ENCODE measurements at places on chromosomes 4 and X.

GRCh38 chr4:20137176-20137575 is 114.5 kb upstream of the SLIT2 start:
- DNase-seq, result no peak

DNA sequence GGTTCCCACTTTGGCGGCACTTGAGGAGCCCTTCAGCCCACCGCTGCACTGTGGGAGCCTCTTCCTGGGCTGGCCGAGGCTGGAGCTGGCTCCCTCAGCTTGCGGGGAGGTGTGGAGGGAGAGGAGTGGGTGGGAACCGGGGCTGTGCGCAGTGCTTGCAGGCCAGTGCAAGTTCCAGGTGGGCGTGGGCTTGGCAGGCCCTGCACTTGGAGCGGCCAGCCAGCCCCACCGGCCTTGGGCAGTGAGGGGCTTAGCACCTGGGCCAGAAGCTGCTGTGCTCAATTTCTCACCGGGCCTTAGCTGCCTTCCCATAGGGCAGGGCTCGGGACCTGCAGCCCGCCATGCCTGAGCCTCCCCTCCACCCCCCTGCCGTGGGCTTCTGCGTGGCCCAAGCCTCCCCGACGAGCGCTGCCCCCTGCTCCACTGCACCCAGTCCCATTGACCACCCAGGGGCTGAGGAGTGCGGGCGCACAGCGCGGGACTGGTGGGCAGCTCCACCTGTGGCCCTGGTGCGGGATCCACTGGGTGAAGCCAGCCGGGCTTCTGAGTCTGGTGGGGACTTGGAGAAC is 474.3 kb downstream of the MID1IP1 start:
- no peak for DNase-seq

DNA sequence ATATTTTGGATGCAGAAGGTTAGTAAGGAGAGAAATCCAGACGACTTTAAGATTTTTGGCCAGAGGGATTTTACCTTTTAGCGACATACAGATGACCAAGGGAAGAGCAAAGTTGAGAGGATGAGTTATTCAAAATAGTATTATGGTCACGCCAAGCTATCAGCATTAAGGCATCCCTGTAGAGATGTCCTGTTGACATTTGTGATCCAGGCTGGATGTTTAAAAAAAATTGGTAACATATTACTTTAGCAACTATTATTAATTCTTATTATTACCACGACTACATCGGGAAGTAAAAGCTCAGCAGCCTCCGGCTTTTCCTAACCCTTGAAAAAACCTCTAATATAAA is 562 bp upstream of the OSTC start:
- no peak for DNase-seq

- DNase-seq, result no peak
These were observed 6.4 kb downstream of the SCML2 start for GRCh38 chrX:18348047-18348446.

DNA sequence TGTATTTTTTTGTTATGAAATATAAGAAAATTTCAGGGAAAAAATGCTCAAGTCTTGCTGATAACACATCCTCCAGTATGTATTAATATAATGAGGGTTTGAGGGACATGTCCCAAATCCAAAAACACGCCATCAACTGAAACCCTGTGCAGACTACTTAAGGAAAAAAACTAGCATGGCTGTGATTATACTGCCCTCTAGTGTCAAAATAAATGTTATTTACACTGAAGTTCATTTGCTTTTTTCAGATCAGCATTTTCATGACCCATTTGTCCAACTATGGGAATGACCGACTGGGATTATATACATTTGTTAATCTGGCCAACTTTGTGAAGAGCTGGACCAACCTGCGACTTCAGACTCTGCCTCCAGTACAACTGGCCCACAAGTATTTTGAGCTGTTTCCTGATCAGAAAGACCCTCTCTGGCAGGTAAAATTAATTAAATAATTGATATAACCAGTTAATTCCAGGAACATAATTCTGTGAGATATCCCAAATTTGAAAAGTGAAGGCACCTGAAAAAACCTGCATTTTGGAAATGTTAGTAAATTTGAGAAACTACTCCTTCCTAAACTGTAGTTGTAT is 128.5 kb downstream of the PRSS12 start:
- DNase-seq, result no peak

DNA sequence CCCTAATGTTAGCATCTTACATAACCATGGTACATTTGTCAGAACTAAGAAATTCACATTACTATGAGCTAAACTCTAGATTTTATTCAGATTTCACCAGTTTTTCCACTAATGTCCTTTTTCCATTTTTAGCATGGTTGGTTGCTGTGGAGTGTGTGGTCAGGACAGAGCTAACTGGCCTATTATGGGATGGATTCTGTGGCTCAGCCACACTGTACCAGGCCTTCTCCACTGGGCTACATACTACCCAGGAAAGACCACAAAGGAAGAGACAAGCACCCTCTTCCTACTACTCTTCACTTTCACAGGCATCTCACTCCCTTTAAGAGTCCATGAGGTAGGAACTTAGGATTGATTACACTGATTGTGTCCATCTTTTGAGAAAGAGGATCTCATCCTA is 67.4 kb downstream of the ZNF827 start:
- no peak for DNase-seq

GRCh38 chrX:1584237-1585011 is 7.0 kb upstream of the AKAP17A start:
- DNase-seq, result no peak

DNA sequence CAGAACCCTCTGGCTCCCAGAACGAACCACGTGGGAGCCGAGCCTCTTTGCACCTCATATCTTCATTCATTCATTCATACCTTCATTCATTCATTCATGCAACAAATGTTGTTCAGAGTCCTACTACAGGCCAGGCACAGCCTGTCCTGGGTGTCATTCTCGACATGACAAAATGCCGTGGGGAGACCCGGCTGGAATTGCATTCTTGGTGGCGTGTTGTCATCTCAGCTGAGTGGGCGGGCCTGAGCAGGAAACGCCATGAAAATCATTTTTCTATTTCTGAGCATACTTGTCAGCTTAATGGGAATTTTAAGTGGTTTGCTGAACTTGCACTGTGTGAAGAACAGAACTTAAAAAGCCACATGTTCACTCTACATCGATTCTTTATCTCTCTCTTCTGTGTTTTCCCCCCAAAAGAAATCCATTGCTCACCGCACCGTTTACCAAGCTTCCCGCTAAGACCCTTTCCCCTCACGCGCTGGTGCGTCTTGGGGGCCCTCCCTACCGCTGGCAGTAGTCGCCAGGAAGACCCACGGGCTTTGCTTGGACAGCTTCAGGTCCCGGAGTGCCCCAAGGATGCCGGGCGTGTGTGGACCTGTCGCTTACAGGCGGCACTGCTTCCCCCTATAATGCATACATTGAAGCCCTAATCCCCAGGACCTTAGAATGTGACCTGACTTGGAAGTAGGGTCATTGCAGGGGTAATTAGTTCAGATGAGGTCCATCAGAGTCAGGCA is 41.6 kb upstream of the HMX1 start:
- no peak for DNase-seq

DNA sequence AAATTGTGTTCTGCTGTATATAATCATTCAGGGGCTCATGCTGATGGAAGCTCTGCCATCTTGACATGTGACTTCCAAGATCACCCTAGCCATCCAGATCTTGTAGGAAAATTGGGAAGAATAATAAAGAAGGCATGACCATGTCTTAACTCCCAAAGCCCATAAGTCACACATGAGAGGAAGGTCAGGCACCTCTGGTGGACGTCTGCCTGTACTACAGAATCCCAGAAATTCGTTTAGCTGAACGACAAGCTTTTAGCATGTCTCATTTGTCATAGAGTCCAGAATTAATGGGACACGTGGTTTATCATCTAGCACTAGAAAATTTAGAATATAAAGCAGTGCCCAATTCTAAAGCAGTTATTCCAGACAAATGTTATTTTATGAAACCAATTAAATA is 212.7 kb downstream of the CENPC start:
- no peak for DNase-seq

DNA sequence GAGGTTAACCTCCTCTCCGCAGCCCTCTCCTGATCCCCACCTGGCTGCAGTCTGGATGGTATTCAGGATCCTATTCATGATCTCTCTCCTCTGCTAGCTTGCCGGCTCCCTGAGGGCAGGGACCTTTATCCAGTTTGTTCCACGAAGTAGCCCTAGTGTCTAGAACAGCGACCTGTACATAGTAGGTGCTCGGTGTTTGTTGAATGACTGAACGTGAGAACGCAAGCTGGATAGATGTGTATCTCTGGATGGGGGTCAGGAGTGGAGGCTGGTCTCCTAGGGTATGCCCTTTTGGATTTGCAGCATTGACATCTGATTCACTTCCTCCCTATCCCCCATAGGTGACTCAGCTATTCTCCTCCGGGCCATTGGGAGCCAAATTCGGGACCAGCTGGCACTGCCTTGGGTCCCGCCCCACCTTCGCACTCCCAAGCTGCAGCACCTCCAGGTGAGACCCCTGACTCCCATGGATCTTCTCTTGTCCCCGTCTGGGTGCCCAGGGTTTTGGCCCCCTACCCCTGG is 7.3 kb downstream of the CCDC22 start:
- DNase-seq, result no peak

DNA sequence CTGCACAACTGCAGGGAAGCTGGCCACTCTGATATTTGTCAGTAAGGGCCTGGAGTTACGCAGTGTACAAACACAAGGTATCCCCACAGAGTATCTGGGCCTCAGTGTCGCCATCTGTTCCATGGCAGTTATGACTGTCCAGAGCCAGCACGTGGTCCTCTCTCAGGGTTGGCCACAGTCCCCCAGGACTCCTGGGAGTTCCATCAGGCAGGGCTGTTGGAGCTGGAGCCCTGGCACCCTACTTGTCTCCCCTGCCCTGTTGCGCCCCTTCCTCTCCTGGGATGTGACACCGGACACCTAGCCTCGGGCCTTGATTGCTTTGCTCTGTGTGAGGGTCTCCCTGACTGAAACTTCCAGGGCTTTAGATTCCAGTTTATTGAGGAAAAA is 8.4 kb downstream of the HTRA3 start:
- DNase-seq, result no peak

DNA sequence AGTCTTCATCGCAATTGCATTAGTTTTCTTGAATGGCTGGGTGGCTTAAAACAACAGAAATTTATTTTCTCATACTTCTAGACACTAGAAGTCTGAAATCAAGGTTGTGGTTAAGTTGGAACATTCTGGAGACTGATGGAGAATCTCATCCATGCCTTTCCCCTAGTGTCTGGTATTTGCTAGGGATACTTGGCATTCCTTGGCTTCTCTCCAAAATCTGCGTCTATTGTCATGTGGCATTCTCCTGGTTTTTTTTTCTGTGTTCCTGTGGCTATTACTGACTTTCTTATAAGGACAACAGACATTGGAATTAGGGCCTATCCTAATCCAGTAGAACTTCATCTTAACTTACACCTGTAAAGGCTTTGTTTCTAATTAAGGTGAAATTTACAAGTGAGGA is 272.8 kb upstream of the EPHA5 start:
- no peak for DNase-seq

DNA sequence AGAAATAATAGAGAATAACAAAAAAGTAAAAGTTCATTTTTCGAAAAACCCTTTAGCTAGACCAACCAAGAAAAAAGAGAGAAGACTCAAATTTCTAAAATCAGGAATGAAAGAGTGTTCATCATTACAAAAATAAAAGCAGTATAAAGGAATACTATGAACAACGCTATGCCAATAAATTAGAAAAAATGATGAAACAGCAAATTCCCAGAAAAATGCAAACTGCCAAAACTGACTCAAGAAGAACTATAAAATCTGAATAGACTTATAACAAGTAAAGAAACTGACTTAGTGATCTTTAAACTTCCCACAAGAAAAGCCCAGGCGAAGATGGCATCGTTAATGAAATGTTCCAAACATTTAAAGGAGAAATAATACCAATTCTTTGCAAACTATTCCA is 3.1 kb upstream of the ZCCHC13 start:
- no peak for DNase-seq

GRCh38 chrX:68851082-68851481 is 22.3 kb downstream of the EFNB1 start:
- no peak for DNase-seq

- DNase-seq, result no peak
These were observed 93.9 kb downstream of the PHKA2 start for GRCh38 chrX:18890049-18890381.

DNA sequence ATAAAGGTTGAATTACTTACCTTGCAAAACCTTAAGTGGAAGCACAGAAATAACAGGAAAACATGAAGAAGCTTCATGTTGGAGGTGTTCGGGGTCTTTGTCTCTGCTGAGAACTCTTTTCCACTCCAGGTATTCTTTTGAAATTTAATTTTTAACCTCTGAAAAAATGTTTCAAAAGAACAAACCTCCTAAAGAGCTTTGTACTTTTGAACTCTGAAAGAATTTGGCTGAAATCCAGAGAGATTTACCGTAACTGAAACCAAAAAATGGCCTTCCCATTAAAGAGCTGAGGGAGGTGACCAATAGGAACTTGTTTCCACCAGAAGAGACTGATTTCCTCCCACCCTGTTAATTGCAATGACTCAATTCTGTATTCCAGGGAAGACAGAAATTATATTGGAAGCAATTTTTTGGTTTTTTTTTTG is at the start of gene CFI:
Gene CFI, minus strand, starts transcription at position 105 of the 425 bp plus-strand sequence. Its CDS starts 28 bp downstream, at position 77.
- DNase-seq, result no peak

DNA sequence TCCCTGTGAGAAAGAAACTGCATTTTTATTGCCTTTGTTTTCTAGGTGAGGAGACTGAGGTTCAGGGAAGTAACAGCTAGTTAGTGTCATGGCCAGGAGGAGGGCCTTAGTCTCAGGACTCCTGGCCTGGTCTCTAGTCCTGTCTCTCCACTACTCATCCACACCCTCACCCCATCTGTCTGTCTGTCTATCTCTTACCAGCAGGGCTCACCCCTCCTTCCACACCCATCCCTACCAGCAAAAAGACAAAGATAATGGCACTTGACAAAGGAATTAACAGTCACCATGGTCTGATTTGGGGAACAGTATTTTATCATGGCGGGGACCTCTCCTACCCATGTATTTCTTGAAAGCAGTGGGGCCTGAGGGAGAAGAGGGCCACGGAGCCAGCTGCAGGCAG is 125.8 kb downstream of the REPS2 start:
- DNase-seq, result no peak

DNA sequence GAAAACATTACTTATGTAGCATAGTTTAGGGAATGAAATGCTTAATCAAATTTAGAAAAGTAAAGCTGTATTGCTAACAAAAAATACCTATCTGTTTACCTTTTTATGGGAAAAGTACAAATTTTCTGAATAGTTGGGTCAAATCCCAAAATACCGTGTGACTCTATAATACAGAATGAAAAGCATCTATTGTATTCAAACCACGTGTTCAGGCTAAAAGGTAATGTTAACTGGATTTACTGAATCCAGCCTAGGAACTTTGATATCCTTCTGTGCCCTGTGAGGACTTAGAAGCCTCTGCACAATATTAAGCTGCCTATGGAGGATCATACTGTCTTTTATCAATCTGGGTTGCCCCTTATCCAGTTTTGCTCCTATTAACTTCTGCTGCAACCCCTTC is 36.3 kb upstream of the AGA start:
- DNase-seq, result no peak

GRCh38 chrX:14032406-14032805 is 2.7 kb upstream of the GEMIN8 start:
- DNase-seq, result no peak

DNA sequence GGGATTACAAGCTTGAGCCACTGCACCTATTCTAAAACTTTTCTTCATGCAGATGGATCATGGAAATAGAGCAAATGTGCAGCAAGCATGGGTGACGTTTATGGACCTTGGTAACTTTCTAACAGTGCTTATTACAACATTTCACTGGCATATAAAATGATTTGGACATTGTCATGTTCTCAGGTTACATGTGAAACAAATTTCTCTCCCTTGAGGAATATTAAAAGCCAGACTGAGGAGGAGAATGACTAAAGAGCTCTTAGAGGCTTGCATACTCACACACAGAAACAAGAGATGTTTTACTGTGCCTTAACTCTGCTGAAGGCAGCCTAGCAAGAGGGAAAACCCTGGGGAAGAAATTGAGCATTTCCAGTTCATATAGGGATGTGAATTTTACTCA is 38.6 kb upstream of the GPR101 start:
- no peak for DNase-seq
